Right ventricle myocardium inferior (tissue), 1 donor: ENCODE measurements at places on chromosomes 5 and 9. TPM values are rescaled to one million over a fixed set of nuclear protein-coding genes. Genes with fewer than 3 reads are reported as not detected.

DNA sequence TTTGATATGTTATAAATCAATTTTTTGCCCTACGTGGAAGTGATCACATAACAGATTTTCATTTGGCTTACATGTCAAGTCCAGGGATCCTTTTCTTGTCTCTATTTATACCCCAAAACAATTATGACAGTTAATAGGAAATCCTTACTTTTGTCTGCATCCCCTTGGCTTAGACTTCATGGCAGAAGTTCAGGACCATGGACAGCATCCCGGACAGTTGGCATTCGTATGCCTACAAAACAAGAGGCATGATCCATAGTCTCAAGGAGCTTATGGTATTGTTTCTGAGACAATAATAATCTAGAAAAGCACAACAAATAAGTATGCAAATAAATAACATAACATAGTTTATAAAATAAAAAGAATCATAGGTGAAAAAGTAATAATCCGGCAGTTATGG is 214.3 kb upstream of the GRIA1 start:
- no peak for DNase-seq

DNA sequence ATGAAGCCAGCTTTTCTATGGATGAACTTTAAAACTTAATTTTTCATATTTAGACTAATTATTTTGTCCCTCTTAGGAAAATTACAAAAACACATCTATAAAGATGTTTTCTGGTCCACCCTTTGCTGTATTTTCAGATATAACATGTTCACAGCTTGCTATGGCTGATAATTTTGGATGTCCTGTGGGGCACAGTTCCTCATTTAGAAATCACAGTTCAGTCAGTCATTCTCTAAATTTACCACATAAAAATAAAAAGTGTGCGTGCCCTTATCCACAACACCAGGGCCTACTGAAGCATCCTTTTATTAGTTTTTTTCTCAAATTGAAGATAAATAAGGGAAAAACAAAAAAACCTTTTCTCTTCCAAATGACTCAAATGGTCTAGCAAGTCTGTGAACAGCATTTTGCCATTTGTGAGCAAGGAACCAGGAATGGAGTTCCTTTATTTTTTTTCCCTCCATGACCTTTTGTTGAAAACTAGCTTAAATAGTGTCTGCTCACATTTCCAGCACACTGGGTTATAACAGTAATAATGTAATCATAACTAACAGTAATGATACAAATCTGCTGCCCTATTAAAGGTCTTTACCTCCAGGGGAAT is 87.1 kb downstream of the CEMIP2 start:
- no peak for DNase-seq

DNA sequence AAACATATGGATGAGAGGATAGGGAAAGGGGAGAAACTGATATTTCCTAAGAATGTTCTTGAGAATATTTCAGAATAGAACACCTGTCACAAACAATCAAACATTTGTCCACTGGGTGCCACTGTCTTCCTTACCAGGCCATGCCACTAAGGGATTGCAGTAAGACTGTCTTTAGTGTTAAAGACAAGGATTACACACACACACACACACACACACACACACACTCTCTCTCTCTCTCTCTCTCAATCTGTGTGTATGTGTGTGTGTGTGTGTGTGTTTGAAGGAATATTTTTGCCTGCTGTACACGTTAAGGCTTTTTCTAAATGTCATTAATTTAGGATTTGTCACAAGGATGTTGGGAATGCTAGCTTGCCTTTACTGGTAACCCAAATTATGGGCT is 54.4 kb downstream of the CCDC192 start:
- DNase-seq, result no peak

PCDHGB6 gene
- 5.9 TPM for total RNA-seq

DNA sequence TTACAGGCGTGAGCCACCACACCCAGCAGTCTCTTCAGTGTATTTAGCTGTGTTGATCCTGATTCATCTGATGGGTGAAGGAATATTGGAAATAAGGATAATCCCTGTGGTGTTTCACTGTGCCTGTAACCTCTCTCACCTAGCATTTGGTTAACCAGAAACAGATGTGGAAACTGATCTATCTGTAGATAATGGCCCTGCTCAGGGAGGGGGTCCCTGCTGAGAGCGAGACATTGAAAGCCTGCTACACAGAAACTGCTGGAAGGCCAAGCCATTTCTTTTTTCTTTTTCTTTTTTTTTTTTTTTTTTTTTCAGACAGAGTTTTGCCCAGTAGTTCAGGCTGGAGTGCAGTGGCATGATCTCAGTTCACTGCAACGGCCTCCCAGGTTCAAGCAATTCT is 28.4 kb downstream of the QRFP start:
- no peak for DNase-seq
